ENCODE measurements at places on chromosomes 2 and 18. TPM values are rescaled to one million over a fixed set of nuclear protein-coding genes. Genes with fewer than 3 reads are reported as not detected.

MAP4K3 gene
- total RNA-seq = 38.4 TPM

IL1R1 gene
- 5.0 TPM for total RNA-seq

MFF gene
- 144 TPM for total RNA-seq

LHCGR gene
- not detected for total RNA-seq

CELF4 gene
- total RNA-seq = 1.9 TPM

CKAP2L gene
- 17.7 TPM for total RNA-seq

HOXD10 gene
- total RNA-seq = not detected

SLC4A3 gene
- 7.3 TPM for total RNA-seq

PLCL1 gene
- total RNA-seq = not detected

GPR45 gene
- total RNA-seq = not detected

GPR155 gene
- 0.18 TPM for total RNA-seq

CHST10 gene
- total RNA-seq = not detected

CPO gene
- not detected for total RNA-seq

PMAIP1 gene
- 16.5 TPM for total RNA-seq

L3MBTL4 gene
- not detected for total RNA-seq

FZD7 gene
- 30.9 TPM for total RNA-seq

TFCP2L1 gene
- 4.6 TPM for total RNA-seq

ABCG8 gene
- total RNA-seq = not detected

HEATR5B gene
- 10.4 TPM for total RNA-seq

LYPD1 gene
- 10.3 TPM for total RNA-seq

HOXD8 gene
- total RNA-seq = 0.39 TPM

RNF125 gene
- 0.15 TPM for total RNA-seq

ARHGAP25 gene
- not detected for total RNA-seq

TBR1 gene
- total RNA-seq = not detected

MSGN1 gene
- not detected for total RNA-seq

KCTD18 gene
- total RNA-seq = 24.0 TPM

ITGB6 gene
- 24.3 TPM for total RNA-seq

ZC3H15 gene
- total RNA-seq = 35.2 TPM

RBFA gene
- total RNA-seq = 22.4 TPM

MOCOS gene
- 30.4 TPM for total RNA-seq

ALPP gene
- total RNA-seq = 47.5 TPM

ONECUT2 gene
- total RNA-seq = 0.40 TPM

CCDC68 gene
- total RNA-seq = 2.9 TPM

TNFRSF11A gene
- total RNA-seq = 6.3 TPM

ALLC gene
- not detected for total RNA-seq

REEP1 gene
- total RNA-seq = 0.25 TPM

TACR1 gene
- not detected for total RNA-seq

AKAIN1 gene
- not detected for total RNA-seq

DOK6 gene
- total RNA-seq = not detected

Measured in PC-9 (cell line).